Naive thymus-derived CD4-positive, alpha-beta T cell (primary cell): ENCODE measurements at places on chromosomes 5 and 9.

DNA sequence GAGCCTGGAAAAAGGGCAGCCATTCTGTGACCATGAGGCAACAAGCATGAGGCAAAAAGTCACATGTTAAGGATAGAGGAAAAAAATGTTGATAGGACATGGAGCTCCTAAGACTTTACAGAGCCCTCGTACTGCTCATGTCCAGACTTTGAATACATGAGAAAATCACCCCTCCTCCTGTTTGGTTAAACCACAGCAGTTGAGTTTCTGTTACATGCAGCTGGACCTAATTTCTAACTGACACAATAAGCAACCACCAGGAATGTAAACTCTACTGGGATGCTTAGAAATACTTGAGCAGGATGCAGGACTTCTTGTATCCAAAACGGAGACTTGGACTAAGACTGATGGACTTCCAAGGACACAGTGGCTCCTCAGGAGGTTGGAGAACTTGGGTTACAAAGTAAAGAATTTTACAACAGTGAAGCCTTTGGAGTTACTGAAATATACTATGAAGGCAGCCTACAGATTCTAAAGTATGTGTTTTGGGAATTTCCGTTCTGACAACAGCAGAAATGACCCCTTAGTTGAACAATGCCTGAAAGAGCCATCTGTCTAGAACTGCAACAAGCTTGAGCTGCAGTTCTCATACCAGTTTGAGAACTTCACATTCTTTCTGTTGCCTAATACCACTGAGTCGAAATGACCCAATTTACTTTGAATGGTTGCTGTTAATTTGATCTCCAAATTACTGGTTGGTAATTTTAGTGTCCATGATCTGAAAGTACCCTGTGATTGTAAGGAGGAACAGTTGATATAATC is 268.9 kb downstream of the PIK3R1 start:
- no peak for DNase-seq

DNA sequence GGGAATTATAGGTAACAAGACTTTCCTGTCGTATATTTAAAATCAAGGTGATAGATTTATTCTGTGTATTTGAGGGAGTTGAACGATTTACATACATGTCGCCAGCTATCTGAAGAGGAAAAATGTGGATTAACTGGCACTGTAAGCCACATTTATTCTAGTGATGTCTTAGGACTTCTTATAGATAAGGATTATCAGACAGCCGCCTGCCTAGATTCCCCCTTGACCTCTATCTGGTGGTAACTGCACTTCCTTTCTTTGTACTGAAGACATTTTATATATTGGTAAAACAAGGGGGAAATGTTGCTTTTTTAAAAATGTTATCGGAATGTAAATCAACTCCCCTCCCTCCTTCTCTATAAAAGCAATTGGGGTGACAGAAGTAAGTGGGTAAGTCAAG is 39.3 kb upstream of the F2RL2 start:
- no peak for DNase-seq

- no peak for DNase-seq
Measured at GRCh38 chr9:137379761-137380161, 43.2 kb downstream of the EXD3 start.

DNA sequence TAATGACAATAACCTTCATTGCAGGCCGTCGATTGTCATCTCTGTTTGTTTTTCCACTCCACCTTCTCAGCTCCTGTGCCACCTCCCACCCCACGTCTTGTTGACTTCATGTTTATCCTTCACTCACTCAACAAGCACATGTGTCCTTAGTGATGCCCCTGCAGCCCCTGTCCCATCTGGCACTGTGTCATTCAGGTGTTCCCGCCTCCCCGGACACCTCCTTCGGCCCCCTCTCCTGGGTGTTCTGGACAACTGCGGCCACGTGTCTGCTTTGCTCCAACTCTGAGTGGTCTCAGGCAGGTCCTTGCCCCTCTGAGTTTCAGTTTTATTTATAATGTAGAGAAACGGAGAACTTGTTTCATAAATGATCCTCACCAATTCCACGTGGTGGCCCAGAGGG is 91.0 kb upstream of the COL5A1 start:
- no peak for DNase-seq

- no peak for DNase-seq
Measured at GRCh38 chr9:79377339-79377855, 194.4 kb upstream of the TLE4 start.

- no peak for DNase-seq
Measured at GRCh38 chr9:68522131-68522530, 18.6 kb downstream of the TMEM252 start.

DNA sequence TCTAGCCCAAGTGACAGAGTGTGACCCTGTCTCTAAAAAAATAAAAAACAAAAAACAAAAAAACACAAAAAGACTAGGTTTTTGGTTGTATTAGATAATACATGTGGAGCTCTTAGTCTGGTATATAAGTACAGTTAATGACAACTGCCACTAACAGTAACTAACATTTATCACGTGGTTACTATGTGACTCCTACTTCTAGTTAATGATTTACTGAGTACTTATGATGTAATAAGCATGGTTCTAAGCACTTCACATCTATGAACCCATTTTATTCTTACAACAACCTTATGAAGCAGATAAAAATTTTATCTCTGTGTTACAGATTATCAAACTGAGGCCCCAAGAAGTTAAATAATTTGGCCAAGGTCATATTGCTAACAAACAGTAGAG is 6.1 kb upstream of the TMEFF1 start:
- no peak for DNase-seq

GRCh38 chr9:108967916-108968315 is 33.7 kb downstream of the ABITRAM start:
- no peak for DNase-seq

DNA sequence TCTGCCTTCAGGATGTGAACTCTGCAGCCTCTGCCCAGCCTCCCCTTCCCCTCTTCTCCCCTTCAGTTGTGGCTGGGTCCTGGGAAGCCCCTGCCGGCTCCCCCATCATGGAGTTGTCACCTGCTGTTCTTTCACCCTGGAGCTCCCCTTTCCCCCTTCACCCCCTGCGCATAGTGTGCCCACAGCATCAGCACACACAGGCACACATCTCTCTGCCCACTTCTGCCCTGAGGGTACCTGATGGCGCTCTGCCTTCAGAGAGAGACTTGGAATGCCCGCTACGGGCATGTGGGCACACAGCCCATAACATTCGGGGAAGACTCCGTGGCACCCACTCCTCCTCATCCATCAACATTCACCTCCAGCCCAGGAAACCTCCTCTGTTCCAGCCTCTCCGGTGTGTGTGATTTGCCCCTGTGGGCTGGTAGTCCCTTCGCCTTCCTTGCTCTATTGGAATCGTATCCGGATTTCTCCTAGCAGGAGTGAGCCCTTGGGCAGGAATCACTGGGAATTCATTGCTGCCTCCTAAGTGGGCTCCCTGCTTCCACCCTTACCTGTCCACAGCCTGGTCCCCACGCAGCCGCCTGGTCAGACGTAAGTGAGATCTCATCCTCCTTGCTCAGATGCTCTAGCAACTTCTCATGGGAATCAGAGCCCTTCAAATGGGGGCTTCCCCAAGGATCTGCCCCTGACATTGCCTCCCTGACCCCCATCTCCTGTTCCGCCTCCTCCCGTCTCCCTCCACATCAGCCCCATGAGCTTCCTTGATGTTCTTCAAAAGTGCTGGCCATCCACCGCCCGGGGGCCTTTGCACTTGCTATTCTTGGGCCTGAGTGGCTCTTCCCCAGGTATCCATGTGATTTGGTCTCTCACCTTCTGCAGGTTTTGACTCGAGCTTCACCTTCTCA is 61.5 kb upstream of the CTSL start:
- DNase-seq = no peak

DNA sequence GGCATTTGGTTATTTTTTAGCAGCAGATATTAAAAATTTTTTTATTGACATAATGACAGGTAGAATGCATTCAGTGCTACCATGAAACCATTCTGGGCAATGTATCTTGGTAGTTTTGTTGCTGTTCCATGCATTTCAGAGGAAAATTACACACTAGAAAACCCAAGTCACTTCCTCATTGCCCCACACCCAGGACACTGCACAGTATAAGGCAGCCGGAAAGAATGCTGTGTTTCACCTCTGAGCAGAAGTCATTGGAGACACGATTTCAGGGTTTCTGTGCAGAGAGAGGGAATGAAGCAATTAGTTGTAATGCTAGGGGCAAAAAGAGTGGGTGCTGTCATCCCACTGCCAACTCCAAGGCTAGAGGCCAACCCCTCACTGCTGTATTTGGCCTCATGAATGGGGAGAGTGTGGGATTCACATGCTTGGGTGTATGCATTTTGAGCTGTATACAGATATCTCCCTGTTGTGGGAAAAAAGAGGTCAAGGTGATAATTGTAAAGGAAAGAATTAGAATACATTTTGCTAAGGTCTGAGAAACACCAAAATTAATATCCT is 290.5 kb downstream of the BNC2 start:
- DNase-seq = no peak

GRCh38 chr9:18855656-18856055 is 177.4 kb downstream of the SAXO1 start:
- no peak for DNase-seq

GRCh38 chr9:124366476-124367220 is 48.6 kb downstream of the PSMB7 start:
- DNase-seq = no peak

DNA sequence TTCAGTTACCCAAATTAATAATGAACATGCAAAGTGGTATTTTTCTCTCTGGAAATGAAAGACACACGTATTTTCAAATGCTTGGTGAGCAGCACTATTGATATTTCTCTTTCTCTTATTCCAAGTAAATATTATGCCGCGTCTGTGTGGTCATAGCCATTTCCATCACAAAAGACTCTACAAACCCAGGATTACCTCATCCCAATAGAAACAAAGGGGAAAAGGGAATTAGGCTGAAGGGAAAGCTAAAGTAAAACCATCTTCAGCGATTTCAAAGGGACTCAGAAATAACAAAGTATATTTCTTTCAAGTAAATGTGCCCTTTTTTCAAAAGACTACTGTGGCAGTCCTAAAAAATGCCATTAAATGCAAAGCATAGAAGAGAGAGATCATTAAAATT is 62.0 kb upstream of the FST start:
- DNase-seq = no peak

GRCh38 chr5:75856056-75856455 is 138.8 kb upstream of the POC5 start:
- DNase-seq = no peak

GRCh38 chr5:149455889-149456409 is 76.9 kb upstream of the IL17B start:
- DNase-seq = no peak

DNA sequence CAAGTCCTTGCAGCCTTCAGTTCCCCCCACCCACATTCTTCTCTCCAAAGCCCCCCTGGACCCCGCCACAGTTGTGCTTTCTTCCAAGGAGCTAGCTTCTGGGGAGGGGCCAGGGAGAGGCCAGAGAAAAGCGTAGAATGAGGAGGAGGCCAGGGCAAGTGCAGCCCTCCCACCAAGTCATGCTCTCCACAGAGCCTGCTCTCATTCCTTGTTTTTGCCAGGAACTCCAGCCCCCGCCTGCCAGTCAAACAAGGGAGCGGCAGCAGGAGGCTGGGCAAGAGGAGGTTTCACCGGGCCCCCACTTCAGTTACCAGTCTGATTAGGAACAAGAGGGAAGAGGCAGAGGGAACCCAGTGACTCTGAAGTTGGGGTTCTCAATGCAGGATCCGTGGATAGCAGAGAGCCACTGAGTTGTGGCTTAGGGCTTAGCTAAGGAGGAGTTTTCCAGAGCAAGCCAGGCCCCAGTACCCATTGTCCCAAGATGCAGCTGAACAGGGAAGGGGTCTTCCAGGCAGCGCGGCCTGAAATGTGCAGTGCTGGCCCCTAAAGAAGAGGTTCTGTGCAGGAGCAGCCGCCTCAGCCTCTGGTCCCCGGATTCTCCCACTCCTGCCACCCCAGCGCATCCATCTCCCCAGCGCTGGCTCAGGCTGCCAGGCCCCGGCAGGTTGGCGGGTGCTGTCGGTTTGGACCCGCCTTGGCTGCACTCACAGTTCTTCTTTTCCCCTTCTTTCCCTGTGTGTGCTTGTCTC is 120.6 kb downstream of the DAB2IP start:
- no peak for DNase-seq

- no peak for DNase-seq
Measured at GRCh38 chr9:68530618-68531017, 10.1 kb downstream of the TMEM252 start.

GRCh38 chr9:133048595-133048994 is 13.2 kb upstream of the CEL start:
- DNase-seq = peak; percentile 17

DNA sequence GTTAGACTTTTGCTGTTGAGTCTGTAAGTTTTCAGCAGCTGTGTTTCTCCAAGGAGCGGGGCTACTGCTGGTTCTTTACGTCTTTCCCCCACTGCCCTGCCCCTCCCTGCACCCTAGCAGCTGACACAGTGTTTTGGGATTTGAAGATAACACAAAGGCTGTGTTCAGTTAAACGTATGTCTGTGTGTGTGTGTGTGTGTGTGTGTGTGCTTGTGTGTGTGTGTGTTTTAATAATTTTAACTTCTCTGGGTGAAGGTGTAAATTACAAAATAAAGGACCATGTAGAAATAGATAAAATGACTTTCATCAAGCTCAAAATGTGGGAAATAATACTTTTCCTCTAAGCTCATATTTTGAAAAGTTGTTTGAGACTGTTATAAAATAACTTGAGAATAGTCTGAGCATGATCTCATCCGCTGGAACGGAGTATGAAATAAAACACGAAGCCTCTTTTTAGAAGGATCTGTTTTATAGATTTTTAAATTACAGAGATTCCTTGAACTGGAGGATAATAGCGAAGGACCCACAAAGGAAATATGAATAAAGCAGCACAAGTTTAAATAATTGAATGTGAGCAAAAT is 10.9 kb downstream of the ABL1 start:
- DNase-seq = no peak

DNA sequence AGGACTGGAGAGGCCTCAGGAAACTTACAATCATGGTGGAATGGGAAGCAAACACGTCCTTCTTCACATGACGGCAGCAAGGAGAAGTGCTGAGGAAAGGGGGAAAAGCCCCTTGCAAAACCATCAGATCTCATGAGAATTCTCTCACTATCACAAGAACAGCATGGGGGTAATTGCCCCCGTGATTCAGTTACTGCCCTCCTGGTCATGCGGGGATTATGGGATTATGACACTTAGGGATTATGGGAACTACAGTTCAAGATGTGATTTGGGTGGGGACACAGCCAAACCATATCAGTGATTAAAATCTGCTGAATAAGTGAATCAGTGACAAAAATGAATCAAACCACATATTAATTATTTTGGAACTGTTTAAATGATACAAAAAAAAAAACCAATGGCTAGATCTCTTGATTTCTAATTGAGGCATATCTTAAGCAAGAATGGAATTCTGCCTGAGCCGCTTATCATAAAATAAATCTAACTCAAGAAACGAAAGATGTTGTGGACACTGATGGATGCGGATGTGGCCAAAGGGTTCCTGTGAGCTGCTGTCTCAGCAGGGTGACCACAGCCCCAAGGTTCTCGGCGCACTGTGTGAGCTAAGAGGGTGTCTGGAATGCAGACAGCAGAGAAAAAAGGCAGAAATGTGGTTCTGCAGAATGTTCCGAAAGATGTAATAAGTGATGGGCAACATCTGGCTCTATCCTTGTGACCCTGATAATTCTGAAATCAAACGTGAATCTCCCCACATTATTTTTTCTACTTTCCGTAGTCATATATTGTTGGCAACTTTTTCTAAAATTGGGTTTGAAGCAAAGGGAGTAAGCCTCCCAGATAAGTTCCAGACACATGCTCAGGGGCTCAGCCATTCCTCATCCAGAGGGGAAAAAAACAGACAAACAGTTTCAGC is 107.2 kb upstream of the ICE1 start:
- no peak for DNase-seq
